ENCODE measurements at places on chromosomes 5 and 9.

- DNase-seq = no peak
Measured at GRCh38 chr5:11588803-11589202, 315.4 kb downstream of the CTNND2 start.

DNA sequence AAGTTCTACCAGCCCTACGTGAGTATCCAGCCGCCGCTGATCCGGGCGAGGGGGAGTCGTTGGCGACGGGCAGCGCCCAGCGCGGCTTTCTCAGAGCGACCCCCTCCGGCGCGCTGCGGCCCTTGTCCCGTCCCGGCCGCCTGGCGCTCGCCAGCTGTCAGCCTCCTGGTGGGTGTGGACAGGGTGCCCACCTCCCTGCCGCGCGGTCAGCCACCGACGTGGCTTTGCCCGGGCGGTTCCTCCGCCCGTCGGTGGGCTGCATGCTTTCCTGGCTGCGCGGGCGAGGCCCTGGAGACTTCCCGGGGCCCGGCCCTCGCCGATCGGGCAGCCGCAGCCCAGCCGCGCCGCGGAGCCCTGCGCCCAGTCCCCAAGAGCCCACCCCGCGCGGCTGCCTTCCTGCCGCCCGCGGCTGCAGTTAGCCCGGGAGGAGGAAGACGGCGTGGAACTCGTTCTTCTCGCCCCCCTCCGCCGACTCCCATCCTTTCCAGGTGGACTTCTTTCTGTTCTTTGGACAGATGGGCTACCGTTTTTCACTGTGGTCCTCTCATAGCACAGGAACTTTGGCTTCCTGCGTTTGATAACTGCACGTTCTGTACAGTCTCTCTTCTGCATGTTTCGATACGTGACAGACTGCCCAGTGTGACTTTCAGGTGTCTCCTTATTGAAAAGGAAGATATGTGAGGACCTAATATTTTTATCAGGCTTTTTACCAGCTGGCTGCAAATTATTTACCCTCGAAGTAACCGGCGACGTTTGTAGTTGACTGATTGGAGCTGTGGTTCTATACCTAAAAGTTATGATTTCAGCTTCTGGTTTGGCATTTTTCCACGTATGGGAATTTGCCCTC is 577 bp downstream of the AP3S1 start:
- DNase-seq = no peak

DNA sequence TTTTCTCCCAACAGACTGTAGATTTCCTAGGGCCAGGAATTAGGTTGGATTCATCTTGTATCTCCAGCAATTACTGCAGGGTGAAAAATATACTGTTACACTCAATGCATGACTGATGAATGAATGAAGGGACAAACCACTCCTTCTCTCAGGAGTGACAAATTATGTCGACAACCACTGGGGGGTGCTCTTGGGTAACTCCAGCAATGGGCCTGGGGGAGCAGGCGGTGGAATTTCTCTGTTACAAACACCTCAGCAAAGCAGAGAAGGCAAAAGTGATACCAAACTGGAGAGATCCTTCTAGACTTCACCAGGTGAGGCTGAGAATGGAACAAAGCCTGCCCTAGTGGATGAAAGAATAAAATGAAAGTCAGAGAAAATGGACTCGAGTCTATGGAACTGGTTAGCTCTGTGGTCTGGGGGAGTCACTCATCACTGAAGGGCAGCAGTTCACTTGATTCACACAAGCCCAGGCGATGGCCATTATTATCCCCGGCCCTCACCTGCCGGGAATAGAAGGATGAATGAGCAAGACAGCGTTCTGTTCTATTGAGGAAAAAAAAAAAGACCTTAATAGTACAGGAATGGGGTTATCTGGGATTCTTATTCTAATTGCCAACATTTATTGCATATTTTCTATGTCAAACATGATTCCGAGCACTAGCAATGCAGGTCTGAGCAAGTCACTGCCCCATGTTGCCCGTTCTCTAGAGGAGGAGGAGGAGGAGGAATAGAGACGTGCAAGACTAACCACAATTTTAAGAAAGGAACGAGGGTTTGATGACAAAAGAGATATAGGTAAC is 341.1 kb downstream of the ASTN2 start:
- no peak for DNase-seq

DNA sequence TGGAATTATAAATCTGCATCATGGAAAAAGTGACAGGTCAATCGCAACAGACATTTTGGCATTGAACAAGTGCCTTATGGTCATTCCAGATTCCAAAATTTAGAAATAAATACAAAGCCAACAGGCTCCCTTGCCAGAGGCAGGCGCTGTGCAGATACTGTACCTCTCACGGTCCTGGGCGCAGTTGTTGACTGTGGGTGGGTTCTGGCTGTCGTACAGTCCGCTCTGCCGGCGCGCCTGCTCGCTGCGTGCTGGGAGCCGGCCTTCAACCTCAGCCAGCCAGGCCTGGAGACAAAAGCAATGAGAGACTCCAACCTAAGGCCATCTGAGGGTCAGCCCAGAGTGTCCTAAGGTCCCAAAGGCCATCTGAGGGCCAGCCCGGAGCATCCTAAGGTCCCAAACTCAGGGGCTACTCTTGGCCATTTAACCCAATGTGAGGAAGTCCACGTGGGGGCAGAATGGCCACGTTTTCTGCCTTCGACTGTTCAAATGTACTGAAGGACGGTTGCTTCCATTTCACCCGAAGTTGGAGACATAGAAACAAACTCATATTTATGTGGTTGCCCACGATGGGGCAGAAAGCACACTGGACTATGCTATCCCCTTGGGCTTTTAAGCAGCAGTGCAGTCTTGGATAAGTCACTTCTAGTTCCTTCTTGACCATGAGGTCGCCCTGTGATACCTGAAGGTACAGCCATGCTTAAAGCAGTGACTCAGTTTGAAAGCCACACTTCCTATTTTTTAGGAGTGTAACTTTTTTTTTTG is 65.2 kb downstream of the USP20 start:
- no peak for DNase-seq

DNA sequence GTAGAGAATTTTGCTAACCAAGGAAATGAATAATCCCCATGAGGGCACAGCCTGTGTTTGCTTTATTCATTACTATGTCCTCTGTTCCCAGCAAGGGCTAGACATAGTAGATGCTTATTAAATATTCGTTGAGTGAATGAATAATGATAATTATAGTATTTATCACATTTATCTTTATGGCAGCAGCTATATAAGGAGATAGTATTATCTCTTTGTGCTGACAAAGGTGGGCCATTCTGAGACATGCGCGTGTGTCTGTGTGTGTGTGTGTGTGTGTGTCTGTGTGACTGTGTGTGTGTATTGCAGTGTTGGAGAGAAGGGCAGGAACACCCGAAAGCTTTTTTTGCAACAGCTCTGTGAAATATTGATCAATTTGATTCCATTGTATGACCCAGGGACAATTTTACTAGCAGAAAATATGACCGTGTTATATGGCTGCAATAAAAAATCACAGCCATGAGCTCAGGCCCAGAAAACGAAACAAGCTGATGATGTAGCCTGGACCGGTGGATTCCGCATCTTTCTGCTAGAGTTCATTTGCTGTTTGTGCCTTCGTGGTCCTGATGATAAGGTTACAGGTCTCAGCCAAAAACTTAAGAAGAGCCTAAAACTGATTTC is 39.8 kb downstream of the ZNF618 start:
- no peak for DNase-seq

DNA sequence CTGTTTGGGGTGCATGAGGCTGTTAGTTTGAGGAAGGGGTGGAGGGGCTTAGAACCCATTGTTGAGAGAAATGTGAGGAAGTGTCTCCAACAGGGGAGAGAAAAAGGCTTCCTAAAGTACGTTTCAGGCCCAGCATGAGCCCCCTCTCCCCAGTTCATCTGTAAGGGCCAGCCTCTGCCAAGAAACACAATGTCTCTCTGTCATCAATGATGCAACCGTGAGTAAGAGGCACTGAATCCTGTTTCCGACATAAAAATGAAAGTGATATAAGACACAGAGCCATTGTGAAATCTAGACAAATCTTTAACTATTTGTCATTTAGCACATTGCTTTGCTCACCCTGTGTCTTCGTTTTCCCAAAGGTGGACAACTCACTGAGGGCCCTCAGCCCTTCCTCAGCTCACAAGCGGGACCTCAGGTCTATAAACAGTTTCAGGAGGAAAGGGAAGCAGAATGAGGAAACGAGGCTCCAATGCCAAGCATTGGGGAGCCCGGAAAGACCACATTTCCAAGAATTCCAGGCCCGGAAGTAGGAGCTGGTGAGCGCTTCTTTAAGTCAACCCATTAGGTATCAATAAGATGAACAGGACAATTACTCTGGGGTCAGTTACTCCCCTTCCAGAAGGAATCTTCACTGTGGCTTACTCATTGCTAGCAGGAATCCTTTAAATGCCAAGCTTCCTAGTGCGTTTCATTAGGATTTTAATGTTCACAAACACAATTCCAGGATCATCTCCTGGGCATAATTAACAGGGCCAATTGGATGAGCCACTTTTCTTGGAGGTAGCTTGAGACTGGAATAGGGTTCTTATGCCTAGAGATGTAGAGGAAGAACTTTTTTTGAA is 59.0 kb upstream of the KLF4 start:
- peak; percentile 44 for DNase-seq

DNA sequence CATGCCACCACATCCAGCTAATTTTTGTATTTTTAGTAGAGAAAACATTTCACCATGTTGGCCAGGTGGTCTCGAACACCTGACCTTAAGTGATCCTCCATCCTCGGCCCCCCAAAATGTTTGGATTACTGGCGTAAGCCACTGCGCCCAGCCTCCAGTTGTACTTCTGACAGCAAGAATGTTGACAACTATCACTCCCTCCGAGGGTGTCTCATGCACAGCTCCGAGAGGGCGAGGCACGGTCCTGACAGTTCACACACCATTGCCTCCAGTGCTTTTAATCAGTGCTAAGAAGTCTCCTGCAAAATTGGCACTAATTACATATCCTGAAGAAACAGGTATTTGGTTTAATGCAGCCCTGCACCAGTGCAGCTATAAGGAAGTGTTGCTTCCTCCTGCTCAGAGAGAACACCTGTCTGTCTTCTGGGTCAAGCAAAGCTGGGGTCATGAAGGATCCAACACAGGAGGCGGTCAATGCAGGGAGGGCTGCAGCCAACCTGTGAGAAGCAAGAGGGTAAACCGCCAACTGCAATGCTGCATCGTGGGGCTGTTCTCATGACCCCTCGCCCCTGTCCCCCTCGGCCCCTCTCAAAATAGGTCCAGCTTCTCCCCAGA is 184.0 kb downstream of the MED10 start:
- DNase-seq = no peak

DNA sequence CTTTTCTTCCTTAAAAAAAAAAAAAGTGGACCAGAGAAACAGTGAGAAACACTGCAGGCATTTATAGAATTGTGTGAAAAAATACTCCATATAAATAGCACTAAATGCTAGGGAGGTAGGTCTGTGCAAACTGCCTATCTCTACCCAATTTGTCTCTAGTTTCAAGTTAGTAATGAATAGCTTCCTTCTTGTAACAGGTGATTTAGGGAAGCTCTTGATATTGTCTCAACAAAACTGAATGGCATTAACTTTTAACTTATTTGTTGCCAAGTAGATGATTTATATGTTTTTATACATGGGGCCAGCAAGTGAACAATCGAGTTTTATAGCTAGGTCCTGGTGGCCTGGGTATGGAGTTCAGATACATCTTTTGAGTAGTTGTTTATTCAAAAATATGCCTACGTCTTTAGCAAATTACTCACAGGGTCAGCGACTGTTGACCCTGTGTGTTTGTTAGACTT is 283.6 kb downstream of the NR3C1 start:
- no peak for DNase-seq

DNA sequence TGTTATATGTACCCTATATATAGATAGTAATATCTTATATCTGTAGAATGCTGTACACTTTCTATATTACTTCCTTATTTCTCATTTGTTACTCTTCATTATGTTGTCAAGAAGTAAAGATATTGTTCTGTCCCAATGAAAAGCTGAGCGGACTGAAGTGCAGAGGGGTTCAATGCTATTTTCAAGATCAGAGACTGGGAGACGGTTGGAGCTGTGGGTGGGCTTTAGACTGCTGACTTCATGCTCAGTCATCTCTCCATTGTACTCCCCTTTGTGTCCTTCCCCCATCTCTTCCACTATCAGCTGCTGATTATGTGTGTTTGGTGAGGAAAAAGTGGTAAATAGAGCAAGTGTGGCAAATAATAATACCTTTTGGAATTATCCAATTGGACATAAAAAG is 532.3 kb upstream of the ZNF608 start:
- no peak for DNase-seq

GRCh38 chr9:12448246-12448645 is 244.9 kb upstream of the TYRP1 start:
- DNase-seq = no peak

- DNase-seq = no peak
Measured at GRCh38 chr5:140319833-140320232, 16.9 kb upstream of the PFDN1 start.

DNA sequence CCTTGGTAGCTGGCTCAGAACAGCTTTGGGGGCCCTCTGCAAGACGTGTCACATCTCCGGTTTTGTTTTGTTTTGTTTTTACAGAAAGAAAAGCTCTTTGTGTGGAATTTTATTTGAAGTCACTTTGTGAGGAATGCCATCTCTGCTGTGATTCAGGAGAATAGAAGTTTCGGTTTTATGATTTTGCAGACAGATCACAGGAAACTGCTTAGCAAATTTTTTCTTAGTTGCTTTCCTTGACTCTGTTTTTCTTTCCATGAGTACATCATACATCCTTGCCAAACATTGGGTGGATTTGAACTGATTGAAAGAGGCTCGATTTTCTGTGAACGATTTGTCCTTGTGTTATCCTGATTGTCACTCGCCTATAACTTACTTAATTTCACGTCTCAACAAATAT is 5.1 kb downstream of the SEMA5A start:
- DNase-seq = no peak

DNA sequence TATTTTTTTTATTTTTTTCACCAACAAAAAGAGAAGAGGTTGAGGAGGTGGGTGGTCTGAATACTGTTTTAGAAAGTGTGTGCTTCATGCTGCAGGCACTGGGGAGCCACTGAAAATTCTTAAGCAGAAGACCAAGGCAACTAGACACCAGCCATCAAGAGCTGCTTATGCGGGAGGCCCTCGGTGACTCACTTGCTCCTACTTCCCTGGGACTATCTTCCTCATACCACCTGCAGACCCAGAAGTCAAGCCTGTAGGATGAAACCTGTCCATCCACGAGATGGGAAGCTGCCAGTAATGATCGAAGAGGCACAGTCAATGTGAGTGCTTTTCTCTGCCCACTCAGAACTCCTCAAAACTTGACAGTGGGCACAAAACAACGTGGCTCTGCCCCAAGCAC is 125.8 kb upstream of the SLC44A1 start:
- no peak for DNase-seq

DNA sequence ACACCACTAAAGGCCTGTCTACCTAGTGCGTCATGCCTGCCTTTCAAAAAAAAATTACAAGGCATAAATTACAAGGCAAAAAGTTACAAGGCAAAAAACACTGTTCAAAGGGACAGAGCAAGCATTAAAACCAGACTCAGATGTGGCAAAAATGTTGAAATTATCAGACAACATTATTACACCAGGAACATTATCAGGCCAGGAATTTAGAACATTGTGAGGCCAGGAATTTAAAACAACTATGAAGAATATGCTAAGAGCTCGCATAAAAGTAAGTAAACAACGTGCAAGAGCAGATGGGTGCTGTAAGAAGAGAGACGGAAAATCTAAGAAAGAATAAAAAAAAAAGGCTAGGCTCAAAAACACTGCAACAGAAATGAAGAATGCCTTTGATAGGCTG is 18.2 kb upstream of the MLANA start:
- DNase-seq = no peak

Measured in pulmonary artery endothelial cell (primary cell).